ENCODE measurements at places on chromosomes 11 and 22.

GRCh38 chr11:75024764-75025211 lies 36.1 kb downstream of the NEU3 start:
- DNase-seq = peak; percentile 5

GRCh38 chr22:44807915-44808690 lies 55.7 kb downstream of the ARHGAP8 start:
- no peak for DNase-seq

DNA sequence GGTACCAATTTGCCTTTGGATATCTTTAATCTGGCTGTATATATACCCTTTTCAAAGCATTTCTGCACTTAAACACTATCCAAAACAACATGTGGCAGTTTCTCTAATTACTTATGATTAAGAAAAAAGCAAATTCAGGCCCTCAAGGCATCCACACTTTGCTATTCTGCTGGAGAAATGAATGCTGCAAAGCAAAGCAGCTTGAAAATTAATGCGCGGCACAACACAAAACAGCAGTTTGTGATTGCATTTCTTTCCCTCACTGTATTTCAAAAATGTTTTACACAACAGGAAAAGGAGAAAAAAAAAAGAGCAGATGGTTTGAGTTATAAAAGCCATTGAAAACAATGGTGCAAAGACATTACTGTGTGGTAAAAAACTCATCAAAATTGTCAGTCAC lies 738.4 kb upstream of the RAG2 start:
- DNase-seq = no peak

GRCh38 chr22:24554313-24555164 lies at the start of gene GUCD1:
Gene GUCD1 (minus strand): TSS chr22:24555138. CDS start chr22:24554991, 147 bp downstream.
- no peak for DNase-seq

GRCh38 chr11:15750535-15751308 lies 605.6 kb downstream of the SOX6 start:
- peak; percentile 85 for DNase-seq

- peak; percentile 79 for DNase-seq
Observed at GRCh38 chr22:19117111-19117512, 5.1 kb downstream of the DGCR2 start.

- no peak for DNase-seq
Observed at GRCh38 chr11:33706966-33707365, 6.3 kb upstream of the C11orf91 start.

DNA sequence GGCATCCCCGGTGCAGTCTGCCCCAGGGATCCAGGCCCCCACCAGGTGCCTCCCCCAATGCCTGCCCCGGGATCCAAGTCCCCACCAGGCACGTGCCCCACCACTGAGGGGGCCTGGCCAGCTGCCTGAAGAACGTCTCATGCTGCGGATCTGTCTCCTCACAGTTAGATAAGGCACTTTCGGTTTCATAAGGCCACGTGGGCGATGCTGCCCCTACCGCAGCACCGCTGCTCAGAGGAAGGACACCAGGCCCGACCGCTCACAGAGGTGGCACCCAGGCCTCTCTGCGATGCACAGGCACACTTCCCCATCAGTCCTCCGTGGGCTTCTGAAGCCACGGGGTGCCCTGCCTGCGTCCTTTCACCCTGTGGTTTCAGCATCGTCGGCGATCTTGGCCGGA lies 68.1 kb upstream of the BID start:
- DNase-seq = no peak

DNA sequence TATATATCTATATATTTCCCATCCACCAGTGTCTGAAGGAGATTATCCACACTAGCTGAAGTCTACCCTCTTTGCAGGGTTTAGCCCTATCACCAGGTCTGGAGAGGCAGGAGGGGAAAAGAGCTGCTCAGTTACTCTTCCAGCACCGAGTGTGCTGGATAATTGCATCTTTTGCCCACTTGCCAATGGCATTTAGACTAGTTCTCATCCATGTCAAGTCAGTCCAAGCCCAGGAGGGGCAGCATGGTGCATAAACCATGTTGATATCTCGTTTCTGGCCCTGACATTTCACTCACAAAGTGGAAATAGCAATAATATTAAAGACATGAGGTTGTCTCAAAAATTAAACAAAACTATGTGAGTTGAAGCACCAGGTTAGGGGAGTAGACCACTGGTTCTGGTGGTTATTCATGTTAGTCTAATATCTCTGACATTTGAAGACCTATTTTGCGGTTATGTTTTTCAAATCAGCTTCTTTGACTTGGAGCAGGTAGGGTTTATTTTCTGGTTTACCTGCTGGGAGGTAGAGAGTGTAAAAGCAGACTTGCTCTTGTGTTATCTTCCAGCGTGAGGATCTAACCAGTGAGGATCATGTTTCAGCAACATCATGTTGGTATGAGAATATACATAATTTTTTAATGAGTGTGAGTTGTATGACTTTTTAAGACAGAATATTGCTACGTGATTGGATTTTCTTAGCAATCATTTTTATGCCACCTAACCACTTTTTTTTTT lies 273.2 kb upstream of the KIRREL3 start:
- no peak for DNase-seq

GRCh38 chr11:112606656-112607055 lies 346.0 kb upstream of the PLET1 start:
- DNase-seq = no peak

DNA sequence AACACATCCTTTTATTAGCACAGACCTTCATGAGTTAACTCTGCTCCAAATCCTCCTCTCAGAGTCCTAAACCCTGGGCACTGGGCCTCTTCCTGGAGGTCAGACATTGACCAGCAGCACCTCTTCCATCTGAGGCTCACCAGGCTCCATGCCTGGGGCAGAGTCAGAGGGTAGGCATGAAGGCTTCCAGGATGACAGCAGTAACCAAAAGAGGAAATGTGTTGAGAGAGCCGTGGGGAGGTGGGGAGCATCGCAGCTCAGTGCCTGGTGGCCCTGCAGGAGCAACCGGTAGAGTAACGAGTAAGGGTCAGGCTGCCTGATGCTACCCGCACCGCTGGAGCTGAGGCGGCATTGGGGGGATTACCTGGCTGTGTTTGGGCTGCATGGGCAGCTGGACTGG lies 9.4 kb upstream of the NAV2 start:
- no peak for DNase-seq

- no peak for DNase-seq
Observed at GRCh38 chr11:65962141-65962564, 619 bp downstream of the SART1 start.

GRCh38 chr11:17275400-17276235 lies 921 bp upstream of the NUCB2 start:
- no peak for DNase-seq

DNA sequence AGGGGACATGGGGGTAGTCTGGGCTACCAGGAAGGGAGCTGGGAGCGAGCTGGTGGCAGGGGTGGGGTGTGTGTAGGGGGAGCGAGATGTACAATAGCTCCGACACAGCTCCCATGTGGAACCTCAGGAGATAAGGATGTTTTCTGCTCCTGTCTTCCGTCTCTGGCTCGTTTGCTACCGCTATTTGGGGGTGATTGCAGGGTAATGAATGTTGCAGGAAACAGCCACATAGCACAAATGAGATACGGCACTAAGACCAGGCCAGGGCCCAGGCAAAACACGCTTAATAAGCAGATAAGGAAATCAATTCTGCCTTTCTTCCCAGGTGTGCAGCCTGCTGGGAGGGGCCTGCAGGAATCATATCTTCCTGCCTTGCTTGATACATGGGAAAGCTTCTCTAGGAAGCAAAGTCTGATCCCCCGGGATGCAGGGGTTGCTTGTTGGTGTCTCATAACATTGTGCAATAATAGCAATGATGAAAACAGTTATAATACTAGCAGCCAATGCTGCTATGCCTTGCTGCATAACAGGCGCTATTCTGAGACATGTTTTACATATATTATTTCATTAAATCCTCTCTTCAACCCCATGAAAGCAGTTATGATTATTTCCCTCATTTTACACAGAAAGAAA lies 158.7 kb downstream of the ST3GAL4 start:
- no peak for DNase-seq

DNA sequence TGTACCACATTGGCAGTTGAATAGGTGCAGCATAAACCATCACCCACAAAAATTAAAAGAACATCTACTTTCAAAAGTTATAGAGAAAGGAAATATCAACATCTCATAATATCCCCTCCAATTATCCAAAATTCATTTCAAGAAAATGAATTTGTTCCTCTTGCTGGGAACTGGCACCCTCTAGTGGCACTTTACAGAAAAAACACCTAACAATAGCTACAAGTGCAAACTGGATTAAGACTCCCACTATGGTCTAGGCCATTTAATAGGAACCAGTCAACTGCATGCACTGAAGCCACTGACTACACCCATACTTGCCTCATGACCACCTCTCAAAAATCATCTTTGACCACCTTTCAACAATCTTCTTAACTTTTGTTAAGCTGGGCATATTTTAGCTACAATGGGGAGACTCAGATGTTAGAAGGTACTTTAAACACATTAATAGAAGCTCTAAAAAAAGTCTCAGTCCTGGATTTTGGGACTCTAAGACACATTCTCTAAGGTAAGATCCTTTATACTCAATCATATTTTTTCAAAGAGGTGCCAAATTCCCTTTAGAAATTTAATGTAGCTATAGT lies 17.3 kb downstream of the TRAF6 start:
- peak; percentile 19 for DNase-seq

- DNase-seq = peak; percentile 73
Observed at GRCh38 chr11:9015677-9016076, 11.9 kb upstream of the NRIP3 start.

DNA sequence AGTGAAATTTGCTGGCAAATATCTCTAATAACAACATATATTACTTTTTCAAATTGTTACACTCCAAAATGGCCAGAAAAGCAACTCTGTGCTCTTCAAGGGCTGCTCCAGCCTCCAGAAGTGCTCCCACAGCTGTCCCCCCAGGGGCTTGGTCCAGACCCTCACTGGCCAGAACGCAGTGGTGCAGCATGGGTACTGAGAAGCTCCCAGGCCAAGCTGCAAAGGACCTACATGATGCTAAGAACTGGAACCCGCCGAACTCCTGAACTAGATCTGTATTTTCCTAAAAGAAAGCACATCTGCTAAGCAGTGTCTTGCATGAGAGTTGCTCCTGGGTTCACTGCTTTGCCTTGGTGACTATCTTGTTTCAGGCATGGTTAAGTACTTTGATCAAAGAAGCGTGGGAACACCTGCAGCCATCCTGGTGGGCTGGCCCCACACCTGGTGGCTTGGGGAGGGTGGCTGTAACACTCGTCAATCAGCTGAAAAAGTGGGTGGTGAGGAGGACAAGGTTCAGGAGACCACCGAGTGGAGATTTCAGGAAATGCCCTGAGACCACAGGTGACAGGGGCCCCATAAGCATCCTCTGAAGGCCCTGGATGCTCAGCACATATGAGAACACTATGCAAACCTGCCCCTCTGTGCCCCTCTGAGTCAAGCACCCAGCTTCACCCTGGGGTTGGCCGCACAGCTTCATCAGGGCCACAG lies 72.7 kb upstream of the PITPNB start:
- no peak for DNase-seq

- DNase-seq = no peak
Observed at GRCh38 chr22:43004362-43005035, 10.4 kb downstream of the PACSIN2 start.

DNA sequence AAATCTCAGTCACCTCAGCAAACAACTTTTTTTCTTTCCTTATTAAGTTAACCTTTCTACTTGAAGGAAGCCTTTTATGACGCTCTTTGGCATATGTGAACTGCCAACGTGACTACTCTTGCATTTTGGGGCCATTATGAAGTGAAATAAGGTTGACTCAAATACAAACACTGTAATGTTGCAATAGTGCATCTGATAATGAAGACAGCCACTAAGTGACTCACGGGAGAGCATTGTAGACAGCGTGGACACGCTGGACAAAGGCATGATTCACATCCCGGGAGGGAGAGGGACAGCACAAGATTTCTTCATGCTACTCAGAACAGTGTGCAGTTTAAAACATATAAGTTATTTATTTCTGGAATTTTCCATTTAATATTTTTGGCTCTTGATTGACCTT lies 560.8 kb downstream of the ETS1 start:
- DNase-seq = no peak

GRCh38 chr11:75814363-75814676 lies 690 bp upstream of the UVRAG start:
- DNase-seq = no peak

DNA sequence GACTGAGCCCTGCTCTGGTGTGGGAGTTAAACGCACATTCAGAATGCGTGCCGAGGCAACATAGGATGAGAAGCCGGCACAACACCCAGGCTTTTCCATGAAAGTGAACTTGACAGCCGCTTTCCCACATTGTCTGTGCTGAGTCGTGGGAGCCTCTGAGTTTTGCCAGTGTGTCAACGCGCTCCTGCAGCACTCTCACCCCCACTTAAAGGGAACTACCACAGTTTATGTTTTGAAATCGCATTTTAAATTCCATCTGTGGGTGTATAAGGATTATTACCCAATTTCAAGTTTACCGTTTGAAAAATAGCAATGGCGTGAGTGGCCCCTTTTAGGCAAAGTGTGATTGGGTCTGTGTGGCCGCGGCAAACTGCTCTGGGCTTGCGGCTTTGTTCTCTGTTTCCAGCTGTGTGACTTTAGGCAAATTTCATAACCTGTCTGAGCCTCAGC lies 81.5 kb downstream of the FBLN1 start:
- no peak for DNase-seq

DNA sequence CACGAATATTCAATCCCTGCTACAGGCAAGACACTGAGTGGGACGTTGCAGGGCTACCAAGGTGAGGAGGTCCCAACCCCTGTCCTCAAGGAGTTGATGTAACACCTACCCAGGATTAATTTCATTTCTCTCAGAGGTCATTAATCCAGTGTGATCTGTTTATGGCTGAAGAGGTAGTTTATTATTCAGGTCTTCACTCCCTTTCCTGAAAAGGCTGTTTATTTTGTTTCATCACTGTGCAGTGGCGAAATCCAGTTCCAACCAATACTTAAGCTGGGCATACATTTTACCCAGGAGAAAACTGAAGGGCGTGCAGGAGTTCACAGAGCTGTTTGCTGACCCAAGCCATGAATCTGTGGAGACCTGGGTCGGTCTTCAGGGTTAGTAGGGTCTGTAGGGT lies 2.7 kb upstream of the PTPRJ start:
- no peak for DNase-seq

DNA sequence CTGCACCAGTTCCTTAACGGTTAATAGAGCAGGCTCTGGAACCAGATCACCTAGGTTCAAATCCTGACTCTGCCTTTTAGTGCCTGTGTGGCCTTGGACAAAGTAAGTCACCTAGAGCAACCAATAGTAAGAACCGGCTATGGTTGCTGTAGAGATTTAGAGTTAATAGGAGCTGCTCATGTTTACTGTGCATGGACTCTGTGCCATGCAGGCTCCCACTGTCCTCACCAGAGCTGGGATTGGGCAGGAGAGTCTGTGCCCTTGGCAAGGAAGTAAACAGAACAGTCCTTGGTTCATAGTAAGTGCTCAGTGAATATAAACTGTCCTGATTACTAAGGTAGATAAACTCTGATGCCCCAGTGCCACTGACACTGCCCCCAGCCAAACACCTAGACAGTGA lies 1.4 kb upstream of the TP53I11 start:
- no peak for DNase-seq

GRCh38 chr22:47727641-47728040 lies 965.2 kb downstream of the TBC1D22A start:
- no peak for DNase-seq

- no peak for DNase-seq
Observed at GRCh38 chr11:45646275-45646927, 19.0 kb downstream of the CHST1 start.

GRCh38 chr11:67054346-67054835 lies 2.3 kb upstream of the RHOD start:
- no peak for DNase-seq
